ENCODE measurements at places on chromosomes 12 and 14.
A peak's percentile ranks its signal among the peaks of the same experiment; 100 is the strongest.

DNA sequence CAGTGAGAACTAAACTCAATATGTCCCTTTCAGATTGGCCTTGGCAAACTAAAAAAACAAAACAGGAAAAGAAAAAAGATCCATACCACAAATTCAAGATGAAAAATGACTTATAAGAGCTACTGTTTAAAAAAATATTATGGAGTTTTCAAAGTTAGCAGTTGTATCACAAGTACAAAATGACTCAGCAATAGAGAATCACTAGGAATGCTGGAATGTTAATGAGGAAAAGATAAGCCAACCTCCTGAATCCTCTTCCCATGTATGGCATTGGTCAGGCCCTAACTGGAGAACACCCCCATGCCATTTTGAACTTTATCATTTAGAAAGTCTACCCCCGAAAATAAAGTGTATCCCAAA is 62.2 kb downstream of the PPP1R36 start:
- no peak for DNase-seq

- DNase-seq: peak; percentile 13
Measured at GRCh38 chr14:100552524-100553125, 34.6 kb downstream of the BEGAIN start.

DNA sequence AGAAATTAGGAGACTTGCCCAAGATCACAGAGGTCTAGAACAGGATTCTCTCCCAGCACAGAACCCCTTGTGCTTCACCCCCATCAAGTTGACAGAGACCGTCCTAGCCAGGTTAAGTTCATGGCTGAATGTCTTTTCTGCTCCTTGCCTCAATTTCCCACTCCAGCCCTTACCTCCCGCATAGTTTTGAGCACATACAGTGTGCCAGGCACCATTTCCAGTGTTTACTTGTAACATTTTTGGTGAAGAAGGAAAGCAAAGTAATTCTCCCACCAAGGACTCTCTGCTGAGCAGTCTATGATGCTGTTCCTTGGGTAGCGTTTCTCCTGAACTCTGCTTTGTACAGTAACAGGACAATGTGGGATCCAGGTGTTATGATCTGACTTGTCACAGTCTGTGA is 1.2 kb downstream of the ABHD4 start:
- DNase-seq: no peak

GRCh38 chr14:24422261-24422660 is 7.2 kb downstream of the CBLN3 start:
- no peak for DNase-seq

GRCh38 chr14:36944307-36945010 is 227.9 kb downstream of the SLC25A21 start:
- DNase-seq: no peak
